ENCODE measurements at places on chromosomes 1 and 21. TPM values are rescaled to one million over a fixed set of nuclear protein-coding genes. Genes with fewer than 3 reads are reported as not detected.

Gene GALE
- 82.0 TPM for total RNA-seq

DNA sequence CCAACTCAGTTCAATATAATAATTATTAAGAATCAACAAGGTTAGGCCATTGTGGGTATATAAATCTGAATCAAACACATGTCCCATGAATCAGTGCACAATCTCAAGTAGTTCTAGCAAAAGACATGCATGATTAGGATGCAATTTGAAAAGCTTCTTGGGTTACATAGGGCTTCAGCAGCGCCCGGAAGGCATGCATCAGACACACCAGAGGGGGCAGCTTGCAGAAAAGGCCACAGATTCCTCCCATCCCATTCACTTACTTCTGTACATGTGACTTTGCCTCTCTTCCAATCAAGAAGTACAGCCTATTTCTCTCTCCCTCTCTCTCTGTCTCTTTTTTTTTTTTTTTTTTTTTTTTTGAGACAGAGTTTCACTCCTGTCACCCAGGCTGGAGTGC is 91.8 kb downstream of the KCNN3 start:
- DNase-seq, result no peak

Gene KRTAP10-10
- total RNA-seq, result not detected

DNA sequence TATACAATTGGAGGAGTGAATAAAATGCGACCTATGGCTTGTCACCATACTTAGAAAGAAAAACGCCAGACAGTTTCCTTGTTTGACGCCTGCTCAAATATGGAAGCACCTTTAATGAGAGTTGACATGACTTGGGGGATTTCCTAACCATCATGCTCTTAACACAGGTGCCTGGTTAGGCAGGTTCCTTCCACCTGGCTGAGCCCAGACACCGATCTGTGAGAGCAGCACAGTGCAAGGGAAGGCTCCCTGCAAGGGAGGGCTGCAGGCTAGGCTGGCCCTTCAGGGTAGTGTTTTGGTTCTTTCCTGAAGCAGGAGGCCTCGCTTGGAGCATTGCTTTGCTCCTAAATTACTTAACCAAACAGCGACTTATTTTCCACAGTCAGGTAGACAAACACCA is 24.6 kb upstream of the KLHDC8A start:
- no peak for DNase-seq

DNA sequence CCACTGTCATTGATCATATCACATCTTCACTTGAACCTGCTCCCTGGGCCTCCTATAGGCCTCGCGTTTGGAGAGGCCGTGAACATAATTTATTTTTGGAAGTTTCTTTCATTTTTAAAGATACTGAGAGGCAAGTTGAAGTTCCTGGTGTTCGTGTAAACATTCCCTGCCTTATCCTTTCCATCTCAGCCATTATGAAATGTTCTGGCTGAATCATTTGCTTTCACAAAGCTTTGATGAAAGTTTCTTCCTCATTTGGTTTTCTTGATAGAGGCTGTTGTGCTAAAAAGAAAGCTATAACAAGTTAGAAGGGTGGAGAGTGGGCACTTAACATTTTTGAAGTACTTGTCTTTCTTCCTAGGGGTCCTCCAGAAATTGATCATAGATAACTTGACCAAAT is 15.5 kb downstream of the CAMTA1 start:
- no peak for DNase-seq
